ENCODE measurements at places on chromosomes 1 and 21.
A peak's percentile ranks its signal among the peaks of the same experiment; 100 is the strongest.

DNA sequence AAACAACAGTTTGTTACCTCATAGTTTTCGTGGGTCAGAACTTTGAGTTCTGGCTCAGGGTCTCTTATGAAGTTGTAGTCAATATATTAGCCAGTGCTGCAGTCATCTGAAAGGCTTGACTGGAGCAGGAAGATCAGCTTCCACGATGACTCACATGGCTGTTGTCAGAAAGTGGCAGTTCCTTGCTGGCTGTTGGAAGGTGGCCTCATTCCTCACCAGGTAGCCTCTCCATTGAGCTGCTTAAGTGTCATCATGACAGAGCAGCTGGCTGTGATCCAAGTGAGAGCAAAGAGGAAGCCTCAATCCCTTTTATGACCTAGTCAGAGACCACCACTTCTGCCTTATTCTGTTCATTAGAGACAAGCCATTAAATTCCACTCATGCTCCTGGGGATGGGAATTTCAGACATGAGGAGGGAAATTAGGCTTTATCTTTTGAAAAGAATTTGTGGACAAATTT, 5.6 kb downstream of the OSBPL9 start:
- peak; percentile 56 for DNase-seq

- no peak for DNase-seq
Measured at GRCh38 chr1:3564921-3565831, 46.1 kb downstream of the MEGF6 start.

DNA sequence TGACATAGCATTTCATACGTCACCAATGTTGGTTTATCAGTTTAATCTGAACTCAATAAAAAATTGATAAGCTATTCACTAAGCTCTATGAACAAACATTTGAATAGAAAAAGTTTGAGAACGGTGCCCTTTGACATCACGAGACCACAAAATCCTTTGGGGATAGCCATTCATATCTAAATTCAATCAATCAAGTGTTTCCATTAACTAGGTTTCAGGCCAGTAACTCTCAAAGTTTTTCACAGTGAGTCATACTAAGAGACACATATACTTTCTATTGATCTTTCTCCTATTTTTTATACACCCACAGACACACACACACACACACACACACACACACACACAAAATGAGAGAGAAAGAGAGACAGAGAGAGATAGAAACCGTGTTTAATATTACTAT, 235.4 kb upstream of the SNX7 start:
- DNase-seq, result no peak

GRCh38 chr1:199585392-199585791, 442.1 kb upstream of the NR5A2 start:
- DNase-seq, result no peak

DNA sequence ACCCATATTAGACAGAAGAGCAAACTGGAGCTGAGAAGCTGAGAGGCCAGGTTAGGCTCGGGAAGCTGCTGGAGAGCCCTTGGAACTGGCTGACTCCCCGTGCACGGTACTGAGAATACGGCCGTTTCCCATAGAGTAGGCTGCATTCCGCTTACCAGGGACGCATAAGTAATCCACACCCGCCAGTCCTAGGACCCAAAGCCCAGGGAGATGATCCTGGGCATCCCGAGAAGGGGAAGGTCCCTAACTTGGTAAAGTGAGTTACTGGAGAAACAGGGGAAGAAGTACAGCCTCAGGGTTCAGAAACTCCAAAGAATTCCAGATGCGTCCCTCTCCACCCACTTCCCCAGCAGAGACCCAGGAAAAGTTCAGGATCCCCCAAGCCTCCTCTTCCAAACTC, 1.3 kb downstream of the LRRC38 start:
- no peak for DNase-seq

GRCh38 chr1:225480825-225481434, 53.1 kb upstream of the LBR start:
- no peak for DNase-seq

DNA sequence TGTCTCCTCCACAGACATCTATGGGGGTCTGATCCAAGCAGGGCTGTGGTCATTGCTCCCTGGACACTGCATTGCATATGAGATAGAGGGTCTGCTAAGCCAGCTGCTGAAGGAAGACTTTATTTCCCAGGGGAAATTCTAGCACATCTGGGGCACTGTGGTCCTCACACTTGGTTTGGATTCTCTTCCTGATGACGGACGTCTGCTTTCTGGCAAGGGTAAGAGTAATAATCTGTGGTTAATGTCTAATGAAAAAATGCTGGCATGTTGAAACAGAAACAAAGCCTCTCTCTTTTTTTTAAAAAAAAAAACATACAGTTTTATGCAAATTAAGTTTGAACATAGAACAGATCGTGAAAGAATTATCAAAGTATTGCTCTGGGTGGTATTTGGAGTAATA, 553.9 kb downstream of the DPYD start:
- peak; percentile 50 for DNase-seq

GRCh38 chr1:151918156-151918555, 8.8 kb upstream of the THEM4 start:
- DNase-seq, result no peak

DNA sequence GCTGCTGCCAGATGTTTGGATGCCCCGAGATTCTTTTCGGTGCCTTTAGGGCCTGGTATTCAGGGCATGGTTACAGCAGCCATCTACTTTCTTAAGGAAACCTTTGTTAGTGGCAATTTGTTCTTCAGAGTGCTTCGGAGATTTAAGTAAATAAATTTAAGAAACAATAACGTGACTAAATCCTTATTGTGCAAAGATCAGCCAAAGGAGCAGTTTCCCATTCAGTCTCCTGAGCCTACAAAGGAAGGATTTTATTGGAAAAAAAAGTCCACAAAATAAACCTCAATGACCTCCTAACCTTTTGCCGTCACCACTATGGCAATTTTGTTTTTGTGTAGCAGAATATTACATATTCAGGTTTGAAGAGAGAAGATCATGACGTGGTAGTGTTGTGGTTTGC, 231.1 kb downstream of the PBX1 start:
- DNase-seq, result no peak

DNA sequence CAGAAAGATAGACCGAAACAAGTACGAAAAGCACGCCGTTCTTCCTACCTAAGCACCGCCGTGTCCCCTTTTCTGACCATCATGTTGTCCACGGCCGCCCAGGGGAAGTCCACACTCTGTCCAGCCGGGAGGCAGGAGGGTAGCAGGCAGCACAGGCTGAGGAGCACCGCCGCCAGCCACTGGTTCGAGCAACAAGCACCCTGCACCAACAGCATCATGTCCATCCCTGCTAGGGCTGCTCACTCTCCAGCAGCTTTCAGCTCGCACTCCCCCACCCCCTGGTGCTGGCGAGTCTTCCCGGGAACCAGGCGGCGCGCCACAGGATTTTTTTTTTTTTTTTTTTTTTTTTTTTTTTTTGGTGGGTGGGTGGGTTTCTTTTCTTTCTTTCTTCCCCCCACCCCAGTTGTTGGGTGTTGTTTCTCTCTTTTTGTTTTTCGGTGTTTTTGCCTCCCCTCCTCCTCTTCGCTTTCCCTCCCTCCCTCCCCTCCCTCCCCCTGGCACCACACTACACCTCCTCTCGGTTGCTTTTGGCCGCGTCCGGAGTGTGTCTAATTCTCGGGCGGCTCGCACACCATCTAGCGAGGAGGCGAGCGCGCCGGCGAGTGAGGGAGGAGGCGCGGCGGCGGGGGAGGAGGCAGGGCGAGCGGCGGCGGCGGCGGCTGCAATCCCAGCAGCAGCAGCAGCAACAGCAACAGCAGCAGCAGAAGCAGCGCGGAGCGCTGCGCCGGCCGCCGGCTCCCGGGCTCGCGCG, at the start of gene NEGR1:
NEGR1 (minus strand) TSS at position 269 of the 751 bp plus-strand sequence.
- peak; percentile 98 for DNase-seq

GRCh38 chr1:235093013-235093695, 35.5 kb downstream of the TOMM20 start:
- peak; percentile 79 for DNase-seq

DNA sequence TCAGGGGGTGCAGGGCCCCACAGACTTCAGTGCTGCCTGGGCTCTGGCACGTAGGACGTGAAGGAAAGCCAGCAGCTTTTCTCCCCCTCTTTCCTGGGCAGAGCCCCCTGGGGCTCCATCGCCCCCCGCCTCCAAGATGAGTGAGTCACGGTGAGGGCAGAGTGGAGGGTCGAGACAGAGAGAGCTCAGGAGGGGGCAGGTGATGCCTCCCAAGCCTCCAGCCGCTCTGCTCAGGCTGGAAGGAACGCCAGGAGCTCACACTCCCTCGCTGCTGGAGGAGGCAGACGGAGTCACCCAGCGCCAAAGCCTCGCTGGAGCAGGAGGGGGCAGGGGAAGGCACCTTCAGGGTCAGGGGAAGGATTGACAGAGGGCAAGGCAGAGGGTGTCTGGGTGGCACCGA, 119.5 kb downstream of the CASZ1 start:
- DNase-seq, result no peak

GRCh38 chr1:165444897-165445370, at the start of gene RXRG:
Gene RXRG (minus strand): TSS chr1:165445126. CDS start chr1:165444893, 233 bp downstream.
- DNase-seq, result peak; percentile 17

DNA sequence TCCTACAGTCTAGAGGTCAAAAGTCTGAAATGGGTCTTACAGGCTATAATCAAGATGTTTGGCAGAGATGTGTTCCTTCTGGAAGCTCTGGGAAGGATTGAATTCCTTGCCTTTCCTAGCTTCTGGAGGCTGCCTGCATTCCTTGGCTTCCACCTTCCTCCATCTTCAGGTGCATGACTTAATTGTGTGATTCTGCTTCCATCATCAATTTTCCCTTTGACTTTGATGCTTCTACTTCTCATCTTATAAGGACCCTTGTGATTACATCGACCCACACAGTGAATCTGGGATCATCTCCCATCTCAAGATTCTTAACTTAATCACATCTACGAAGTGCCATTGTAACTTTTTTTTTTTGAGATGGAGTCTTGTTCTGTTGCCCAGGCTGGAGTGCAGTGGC, 111.4 kb downstream of the UCK2 start:
- no peak for DNase-seq

DNA sequence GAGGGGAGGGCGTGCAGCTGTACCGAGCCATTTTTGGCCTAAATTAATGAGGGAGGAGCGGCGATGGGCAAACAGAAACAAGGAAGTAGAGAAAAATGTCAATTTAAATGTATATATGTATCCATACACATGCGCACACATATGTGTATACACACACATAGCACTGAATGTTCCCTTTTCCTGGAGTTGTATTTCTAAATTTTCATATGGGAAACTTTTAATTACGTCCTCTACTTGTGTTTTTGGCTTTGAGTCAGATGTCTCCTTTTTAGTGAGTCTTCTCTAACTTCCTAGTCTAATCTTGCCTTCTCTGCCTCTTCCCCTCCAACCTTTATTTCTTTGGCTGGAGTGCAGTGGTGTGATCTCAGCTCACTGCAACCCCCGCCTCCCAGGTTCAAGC, 15.4 kb upstream of the CYYR1 start:
- DNase-seq, result no peak

DNA sequence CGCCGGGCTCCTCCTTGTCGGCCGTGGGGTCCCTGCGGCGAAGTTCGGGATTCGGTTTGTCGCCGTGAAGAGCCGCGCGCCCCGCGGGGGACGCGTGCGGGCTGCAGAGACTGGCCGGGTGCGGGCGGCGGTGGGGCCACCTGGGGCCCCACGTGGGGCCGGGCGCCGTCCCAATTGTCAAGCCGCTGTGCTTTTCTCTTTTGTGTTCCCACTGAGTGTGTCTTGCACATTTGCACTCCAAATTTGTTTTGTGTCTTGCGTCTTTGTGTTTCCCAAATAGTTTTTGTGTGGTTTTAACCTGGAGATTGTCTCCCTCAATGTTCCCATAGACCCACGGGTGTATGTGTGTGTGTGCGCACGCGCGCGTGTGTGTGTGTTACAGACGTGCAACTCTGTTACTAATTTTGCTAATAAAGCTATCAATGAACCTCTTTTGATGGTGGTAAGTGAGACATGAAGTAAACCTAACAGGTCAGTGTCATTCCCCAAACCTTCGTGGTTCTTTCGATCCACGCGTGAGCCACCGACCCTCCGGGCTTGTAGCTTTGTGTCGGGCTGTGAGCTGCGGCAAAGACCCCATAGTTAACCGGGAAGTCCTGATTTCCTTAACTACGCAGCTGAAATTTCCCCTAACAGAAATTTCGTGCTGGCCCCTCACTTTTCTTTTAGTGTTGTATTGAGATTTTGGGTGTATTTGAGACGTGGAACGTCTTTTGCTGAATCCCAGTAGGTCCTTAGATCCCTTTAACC, 708 bp downstream of the PRDM2 start:
- peak; percentile 34 for DNase-seq

DNA sequence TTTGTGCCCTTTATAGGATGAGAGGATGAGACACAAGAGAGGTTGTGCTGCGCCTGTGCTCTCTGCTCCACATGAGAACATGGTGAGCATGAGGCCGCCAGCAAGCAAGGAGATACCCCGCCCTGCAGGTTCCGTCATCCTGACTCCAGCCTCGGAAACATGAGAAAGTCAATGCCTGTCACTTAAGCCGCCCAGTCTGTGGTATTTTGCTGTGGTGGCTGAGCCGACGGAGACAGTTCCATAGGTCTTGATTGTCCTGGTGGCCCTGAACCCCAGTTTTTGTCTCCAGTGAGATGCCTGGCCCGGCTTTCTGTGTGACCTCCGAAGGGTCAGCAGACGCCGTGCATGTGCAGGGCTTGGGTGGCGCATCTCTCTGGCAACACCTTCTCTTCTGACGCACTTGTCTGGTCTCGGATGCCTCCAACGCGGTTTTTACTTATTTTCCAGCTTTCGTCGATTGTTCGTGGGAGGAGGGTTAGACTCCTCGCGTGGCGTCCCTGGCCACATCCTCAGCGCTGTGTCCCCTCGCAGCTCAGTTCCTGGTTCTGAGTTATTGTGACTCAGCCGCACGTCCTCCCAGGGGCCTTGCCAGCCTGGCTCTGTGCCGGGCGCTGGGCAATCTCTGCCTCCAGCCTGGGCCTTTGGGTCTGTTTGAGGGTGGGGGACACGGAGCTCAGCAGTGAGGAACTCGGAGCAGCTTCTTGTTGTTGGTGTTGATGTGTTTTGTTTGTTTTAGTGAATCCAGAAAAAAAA, 70.0 kb downstream of the FAAP20 start:
- no peak for DNase-seq

GRCh38 chr1:19096036-19096833, 113.8 kb downstream of the UBR4 start:
- DNase-seq, result peak; percentile 14

DNA sequence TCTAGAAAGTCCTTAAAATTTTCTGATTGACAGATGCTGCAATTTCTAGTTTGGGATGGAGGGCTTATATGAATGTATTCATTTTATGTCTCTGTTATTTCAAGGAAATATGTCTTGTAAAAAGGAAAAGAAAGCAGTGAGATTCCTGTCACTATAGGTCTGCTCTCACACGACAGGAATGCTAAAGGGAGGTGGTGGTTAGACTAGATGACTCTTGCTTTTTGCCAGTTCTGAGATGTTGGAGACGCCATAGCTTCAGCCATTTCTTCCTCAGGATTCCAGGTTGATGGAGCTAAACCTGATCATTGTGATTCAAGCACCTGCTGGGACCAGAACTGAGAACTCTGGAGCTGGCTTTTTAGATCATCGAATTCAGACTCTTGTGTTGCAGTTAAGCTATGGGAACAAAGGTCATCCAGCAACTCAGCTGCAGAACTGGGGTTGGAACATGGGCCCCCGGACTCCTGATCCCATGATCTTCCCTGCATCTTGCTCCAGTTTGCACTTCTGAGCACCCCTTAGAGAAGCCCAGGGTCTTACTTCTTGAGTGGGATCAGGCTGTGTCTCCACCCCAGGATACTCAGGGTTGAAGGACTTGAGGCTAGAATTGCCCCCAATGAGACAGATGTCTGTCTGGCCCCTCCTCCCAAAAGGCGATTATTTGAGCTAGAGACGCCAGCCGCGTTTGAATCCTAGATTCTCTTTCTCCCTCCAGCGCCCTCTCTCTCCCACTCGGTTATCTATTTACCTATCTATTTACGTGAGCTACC, 46.7 kb upstream of the FOXO6 start:
- DNase-seq, result peak; percentile 39

- DNase-seq, result no peak
Measured at GRCh38 chr1:112093372-112093694, 103.9 kb upstream of the KCND3 start.

- no peak for DNase-seq
Measured at GRCh38 chr1:119906927-119907652, 10.8 kb upstream of the ADAM30 start.

Data from fibroblast of skin of scalp (primary cell).